ENCODE measurements at places on chromosomes 1 and 21.

GRCh38 chr1:234495231-234495990, 16.4 kb upstream of the TARBP1 start:
- DNase-seq: no peak

GRCh38 chr1:41255978-41256377, 13.9 kb upstream of the SCMH1 start:
- DNase-seq: no peak

GRCh38 chr1:175678471-175678870, 64.9 kb downstream of the TNR start:
- no peak for DNase-seq

DNA sequence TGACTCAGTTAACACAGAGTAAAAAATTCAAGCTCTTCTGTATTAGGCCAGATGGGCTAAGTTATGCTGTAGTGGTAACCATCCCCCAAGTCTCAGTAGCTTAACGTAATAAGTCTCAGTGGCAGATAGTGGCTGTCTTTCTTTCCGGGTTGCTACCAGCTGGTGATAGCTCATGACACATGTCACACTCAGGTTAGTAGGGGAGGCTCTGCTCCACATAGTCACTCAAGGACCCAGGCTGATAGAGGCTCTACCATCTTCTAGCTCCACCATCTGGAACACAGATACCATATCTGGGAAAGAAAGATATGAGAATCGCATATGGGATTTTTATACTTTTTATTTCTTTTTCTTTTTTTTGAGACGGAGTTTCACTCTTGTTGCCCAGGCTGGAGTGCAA, 16.2 kb upstream of the MEF2D start:
- DNase-seq: no peak

DNA sequence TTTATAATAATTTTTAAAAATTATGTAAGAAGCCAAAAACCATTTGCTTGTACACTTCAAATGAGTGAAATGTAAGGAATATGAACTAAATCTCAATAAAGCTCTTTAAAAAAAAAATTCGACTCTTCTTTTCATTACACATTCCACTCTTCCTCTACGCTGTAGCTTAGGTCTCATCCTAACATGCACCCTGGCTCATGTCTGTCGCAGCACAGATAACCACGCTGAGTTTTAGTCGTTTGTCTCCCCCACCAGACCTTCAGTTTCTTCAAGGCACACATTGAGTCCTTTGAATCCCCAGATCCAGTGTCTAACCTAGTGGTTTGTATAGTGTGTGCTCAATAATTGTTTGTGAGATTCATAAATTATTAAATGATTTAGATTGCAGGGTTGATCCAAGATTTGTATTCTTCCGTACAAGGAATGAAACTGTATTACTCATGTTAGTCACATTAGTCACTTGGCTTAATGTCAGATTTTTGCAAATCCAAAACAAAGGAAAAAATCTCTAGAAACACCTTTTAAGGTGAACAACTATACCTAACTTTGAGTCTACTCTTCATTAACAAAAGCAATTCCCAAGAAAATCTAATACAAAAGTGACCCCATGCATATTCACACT, 57.3 kb downstream of the SLC25A24 start:
- no peak for DNase-seq

GRCh38 chr1:93708734-93709481, 27.3 kb upstream of the BCAR3 start:
- no peak for DNase-seq

DNA sequence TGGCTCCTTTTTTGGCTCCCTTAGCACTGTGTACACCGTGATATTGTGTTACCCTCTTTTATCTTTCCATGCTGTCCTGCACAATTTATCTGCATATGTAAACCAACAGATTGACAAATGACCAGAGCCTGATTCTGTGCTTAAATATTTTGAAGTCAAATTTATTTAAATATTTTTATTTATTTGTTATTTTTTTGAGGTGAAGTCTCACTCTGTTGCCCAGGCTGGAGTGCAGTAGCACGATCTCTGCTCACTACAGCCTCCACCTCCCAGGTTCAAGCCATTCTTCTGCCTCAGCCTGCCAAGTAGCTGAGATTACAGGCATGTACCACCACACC, 12.8 kb downstream of the PMF1 start:
- DNase-seq: no peak

DNA sequence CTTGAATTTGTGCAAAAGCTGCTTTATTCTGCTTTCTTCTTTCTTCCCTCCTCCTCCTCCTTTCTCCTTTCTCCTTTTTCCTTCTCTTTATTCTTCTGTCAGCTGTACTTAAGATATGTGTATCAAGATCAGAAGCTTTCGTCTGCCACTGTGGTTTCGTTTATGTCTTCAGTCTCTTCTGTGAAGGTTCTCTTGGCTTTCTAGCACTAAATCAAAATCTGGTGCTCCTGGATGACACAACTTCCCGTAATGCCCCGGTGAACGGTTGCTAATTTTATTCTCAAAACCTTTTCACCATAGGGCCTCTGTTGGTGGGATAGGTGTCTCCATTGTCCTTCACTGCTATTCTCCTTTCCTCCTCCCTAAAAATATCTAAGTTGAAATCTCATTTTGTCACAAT, 5.0 kb downstream of the ATF6 start:
- DNase-seq: no peak

GRCh38 chr1:111746614-111746999, 7.4 kb upstream of the INKA2 start:
- no peak for DNase-seq

DNA sequence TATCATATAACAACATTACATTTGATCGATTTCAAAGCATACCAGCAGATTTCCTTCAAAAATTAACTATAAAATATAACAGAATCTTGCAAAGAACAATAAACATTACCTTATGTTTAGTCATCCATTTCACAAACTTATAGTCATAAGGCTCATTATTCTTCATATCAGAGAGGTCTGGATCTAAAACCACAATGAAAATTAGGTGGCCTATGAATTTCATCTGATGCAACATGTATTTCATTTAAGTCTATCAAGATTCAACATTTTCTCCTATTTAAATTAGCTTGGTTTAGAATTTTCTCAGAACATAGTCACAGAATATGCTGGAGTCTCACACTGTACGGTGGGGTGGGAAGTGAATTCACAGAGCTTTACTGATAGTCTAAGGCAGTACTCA, 49.2 kb downstream of the KYAT3 start:
- DNase-seq: no peak

DNA sequence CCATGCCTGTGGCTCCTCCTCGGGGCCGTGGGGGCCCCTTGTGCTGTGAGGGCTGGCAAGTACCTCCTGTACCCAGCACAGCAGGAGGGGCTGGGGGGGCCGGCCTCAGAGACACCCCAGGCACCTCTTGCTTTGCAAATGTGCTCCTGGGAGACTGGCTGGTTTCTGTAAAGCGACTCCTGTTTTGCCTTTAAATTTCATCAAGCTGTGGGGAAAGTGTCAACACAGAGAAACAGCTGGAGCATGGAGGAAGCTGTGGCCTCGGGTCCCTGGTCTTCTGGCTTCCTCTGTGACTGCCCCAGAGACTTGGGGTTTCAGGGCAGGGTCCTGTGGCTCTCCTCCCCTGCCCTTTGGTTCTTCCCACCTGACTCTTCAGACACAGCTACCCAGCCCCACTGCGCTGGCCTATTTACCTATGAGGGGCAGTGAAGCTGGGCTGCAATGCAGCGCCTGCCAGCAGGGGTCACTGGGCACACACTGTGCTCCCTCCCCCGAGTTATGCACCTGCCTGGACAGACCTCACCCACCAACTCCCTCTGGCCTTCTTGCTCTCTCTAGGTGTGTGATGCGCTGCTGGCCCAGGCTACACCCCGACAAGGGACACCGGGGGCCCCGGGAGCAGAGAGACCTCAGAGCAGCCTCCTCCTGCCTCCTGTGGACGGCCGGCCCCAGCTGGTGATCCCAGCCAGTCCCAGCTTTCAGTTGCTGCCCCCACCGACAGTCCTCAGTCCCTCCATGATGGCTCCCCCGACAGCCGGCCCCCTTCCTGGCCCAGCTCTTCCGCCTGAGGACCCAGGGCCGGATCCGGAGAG, 17.6 kb upstream of the PEX10 start:
- DNase-seq: no peak

DNA sequence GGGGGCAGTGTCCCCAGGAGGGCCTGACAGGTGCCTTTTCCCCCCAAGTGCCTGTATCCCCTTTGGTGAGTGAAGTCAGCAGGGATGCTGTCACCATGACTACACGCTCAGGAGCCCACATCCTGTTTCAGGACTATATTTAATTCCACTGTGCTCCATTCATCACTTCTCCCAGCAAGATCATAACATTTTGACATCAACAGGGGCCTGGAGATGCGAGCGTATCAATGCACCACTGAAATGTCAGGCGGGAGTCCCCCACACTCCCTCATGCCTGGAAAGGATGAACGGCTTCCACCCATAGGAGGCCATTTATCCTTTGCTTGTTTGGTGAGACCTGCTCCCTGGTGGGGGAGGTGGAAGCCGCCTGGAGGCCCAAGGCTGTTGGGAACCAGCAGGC, 119.1 kb downstream of the PTPRU start:
- DNase-seq: no peak

DNA sequence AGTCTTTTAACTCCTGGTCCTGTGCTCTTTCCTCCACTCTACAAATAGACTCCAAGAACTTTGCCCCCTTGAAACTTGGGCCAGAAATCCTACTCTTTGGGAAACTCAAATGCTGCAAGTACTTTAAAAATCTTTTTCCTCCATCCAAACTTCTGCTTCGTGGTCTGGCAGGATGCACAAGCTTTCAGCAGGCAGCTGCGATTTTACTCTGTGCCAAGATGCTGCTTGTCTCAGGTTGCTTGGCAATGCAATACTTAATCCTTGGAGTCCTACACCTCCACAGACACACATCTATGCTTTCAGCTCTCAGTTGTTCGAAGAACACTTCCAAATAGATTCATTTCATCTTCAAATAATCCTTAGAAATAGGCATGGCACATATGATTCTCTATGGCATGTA, 435.3 kb upstream of the USP24 start:
- no peak for DNase-seq

- DNase-seq: no peak
These were observed 87.6 kb downstream of the CATSPERE start for GRCh38 chr1:244548558-244549115.

DNA sequence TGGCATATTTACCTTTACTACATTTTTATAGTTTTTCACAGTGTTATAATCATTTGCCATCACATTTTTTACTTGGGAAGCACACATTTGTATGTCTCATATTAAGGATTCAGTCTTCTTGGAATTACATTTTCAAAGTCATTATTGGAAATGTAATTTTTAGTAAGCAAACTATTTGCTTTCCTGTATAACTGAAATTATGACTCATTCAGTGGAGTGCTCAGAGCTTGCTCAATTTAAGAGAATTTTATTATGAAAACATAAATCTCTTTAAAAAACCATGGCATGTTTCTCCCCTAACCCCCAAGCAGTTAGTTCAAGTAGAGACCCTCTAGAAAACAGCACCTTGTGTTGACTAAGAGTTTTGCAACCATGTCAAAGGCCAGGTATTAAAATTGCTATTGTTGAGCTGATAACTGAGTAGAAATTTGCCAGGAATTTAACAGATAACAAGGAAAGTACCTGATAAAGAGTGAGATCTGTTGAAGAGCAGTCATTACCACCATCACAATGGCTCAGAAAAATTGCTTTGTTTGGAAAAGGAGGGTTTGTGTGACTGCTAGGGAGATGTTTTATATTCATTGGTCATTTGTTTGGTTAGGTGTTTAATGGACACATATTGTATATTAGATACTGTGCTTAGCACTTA, 105.9 kb downstream of the KCNK2 start:
- DNase-seq: no peak

DNA sequence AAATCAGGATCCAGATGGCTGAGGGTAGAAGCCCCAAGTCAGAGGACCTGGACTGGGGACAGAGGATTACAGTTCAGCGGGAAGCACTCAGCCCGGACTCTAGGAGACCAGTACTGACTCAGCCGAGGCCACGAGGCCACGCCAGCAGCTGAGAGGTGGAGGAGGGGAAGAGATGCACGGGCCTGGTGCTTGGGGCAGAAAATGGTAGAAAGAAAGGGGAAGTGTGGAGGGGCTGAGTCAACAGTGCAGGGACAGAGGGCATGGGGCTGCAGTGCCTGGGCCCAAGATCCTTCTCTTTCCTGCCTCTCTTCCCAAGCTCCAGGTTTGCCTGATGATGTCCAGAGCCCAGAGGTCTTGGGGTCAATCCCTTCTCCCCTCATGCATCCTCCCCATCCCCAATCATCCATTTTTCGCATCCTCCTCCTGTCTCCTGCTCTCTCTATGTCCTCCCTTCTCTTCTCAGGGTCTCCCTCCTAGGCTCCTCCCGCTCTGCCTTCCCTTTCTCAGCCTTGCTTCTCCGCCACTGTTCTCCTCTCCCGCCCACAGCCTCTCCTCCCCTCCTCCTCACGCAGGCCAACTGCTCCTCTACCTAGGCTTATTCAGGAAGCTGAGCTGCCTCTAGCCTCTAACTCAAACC, 7.7 kb downstream of the ARHGEF2 start:
- no peak for DNase-seq

DNA sequence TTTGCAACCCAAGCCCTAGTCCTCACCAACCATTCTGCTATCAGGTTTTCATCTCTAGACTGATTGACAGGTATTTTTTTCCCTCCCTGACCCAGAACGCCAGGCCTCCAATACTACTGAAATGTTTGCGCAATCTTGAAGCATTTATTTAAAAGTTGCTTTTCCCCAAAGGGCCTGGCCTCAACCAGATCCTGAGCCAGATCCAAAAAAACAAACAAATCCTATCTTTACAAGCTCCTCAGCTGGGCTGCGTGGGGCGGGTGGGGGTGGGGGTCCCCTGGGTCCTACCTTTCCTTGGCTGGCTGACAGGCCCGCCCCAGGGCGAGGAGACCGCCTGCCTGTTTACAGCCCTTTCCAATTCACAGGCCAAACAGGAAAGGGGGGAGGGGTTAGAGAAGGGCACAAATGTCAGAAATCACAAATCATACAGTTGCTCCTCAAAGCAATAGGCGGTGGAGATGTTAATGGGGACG, 98.8 kb downstream of the FOXD2 start:
- no peak for DNase-seq

DNA sequence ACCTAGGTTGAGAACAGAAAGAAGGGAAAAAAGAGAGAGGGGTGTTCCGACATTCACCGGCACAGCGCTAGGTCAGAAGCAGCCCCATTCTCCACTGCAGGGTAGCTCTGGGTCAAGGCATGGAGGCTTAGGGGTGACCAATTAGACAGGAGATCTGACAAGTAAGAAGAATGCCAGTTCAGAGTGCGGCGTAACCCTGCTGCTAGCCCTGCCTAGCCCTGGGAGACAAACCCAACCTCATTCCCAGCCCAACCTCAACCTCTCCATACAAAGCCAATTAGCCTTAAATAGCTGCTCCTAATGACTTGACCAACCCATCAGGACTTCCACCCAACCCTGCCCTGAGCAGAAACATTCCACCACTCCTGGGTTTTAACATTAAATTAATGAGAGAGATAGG, 3.4 kb downstream of the PRELP start:
- no peak for DNase-seq

- no peak for DNase-seq
These were observed 333.0 kb downstream of the PAPPA2 start for GRCh38 chr1:176795929-176796328.

- no peak for DNase-seq
These were observed 644.2 kb downstream of the PTPRU start for GRCh38 chr1:29880556-29880955.

Measured in stimulated activated CD8-positive, alpha-beta memory T cell treated with anti-CD3 and anti-CD28 coated beads, Interleukin-2, amount 100 ng/mL, for 1 hour (primary cell).